T-helper 17 cell (primary cell): ENCODE measurements at places on chromosomes 4 and X.

DNA sequence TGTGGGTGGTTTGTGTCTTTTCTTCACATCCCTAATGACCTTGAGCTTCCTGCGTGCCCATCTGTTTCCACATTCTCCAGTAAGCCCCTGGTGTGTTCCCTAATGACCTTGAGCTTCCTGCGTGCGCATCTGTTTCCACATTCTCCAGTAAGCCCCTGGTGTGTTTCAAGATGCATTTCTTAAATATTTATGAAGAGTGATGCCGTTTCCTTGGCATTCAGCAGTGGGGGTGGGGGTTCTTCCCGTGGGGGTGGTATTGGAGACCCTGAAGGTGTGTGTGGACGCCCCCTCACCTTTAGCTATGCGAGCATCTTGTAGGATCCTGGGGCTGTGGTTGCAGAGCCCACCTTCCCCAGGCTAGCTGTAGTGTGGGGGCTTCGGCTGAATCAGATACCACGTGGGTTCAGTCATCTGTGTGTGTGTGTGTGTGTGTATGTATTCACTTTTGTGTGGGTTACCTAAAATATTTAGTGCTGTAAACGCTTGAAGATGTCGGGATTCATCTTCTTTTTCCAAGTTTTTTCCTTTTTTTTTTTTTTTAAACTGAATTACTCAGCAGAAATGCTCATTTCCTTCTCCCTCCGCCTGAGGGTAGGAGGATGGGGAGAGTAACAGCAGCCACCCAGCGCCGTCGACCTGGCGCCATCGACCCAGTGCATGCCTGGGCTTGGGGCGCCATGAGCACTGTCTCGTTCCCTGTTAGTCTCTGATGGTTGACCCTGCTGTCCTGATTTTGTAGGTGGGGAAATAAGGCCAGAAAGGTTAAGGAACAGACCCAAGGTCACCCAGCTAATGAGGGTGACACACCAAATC is 9.9 kb downstream of the NSG1 start:
- no peak for DNase-seq

DNA sequence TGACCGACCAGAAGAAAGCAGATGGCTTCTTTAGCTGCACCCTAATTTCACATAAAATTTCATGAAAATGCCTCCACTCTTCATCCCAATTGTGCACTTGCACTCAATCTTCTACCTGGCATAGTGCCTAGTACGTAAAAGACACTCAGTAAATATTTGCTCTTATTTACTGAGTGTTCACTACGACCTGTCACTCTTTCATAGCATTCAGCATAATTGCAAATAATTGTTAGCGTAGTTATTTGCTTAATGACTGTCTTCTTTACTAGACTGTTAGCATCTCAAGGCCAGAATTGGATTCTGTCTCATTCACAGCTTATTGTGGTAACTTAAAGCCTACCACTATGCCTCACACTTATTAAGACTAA is 130.2 kb downstream of the ENOX2 start:
- no peak for DNase-seq

DNA sequence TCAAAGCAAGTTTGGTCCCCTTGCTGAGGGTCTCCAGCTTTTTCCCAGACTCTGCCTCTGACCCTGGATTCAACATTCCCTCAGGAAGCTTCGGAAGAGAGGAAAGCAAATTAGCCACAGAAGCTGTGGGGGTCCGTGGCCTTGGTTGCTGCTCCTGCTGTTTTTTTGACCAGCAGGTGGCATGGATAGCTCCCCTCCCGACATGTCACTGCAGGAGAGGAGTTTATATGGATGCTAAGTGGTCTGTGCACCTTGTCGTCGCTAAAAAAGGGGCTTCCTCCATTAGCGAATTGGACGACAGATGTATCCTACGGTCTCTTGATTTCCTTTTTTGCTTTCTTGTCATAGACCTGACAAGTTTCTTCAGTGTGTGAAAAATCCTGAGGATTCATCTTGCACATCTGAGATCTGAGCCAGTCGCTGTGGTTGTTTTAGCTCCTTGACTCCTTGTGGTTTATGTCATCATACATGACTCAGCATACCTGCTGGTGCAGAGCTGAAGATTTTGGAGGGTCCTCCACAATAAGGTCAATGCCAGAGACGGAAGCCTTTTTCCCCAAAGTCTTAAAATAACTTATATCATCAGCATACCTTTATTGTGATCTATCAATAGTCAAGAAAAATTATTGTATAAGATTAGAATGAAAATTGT is 70.2 kb downstream of the CD38 start:
- DNase-seq, result no peak

GRCh38 chr4:75229806-75230570 is 284.2 kb downstream of the RCHY1 start:
- no peak for DNase-seq

GRCh38 chr4:131534944-131535645 is 1614.0 kb upstream of the PCDH10 start:
- DNase-seq, result no peak

DNA sequence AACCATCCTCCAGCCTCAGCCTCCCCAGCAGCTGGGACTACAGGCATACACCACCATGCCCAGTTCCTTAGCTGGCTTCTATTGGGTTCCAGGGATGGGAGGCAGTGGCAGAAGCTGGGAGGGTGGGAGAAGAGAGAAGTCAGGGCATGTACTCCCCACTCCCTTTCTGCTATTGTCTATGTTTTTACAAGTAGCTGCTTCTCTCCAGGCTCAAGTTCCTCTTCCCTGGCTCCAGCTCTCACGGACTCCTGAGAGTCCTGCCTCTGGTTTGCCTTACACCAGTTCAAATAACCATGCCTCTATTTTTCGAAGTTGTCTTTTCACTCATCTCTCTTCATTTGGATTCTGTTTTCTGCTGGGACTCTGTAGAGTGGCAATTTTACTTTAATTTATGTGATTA is 2.9 kb downstream of the TBC1D9 start:
- no peak for DNase-seq

GRCh38 chr4:7964459-7964858 is 24.8 kb upstream of the AFAP1 start:
- no peak for DNase-seq

- peak; percentile 61 for DNase-seq
These were observed at the start of gene BCOR for GRCh38 chrX:40097504-40098263. TSS of gene BCOR (minus strand) at chrX:40097958. CDS start at chrX:40077929, 20,029 bp downstream.

GRCh38 chr4:83149865-83150652 is 35.5 kb upstream of the PLAC8 start:
- DNase-seq, result no peak

DNA sequence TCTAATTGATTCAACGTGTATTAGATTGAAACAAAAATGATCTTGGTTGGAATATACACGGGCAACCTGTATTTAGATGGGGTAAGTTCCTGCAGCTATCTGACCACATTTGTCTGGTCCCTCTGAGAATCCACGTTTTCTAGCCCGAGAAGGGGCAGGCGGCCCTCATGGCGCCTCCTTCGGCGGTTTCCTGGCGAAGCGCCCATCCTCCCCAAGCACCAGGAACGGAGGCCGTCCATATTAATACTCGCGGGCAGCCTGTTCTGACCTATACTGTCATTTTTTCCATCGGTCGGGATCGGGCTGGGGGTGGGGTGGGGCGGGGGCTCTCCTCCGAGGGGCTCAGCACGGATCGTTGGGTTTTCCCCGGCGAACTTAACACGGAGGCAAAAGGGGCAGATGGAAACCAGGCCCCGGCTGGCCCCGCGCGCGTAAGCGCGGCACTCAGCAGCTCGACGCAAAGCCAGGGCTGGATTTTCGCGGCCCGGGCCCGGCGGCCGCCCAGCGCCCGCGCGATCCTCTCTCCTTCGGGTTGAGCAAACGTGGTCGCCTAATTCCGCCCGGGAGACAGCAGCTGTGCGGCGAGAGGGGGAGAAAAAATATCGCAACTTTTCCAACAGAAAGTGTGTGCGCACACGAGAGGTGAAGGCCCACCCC is 77.2 kb upstream of the BCOR start:
- DNase-seq, result no peak

- DNase-seq, result no peak
These were observed 186.4 kb upstream of the GALNT7 start for GRCh38 chr4:172982151-172982590.
